Frontal cortex (tissue), 4 donors: ENCODE measurements at places on chromosomes 3 and 15. TPM values are rescaled to one million over a fixed set of nuclear protein-coding genes. Genes with fewer than 3 reads are reported as not detected.
A peak's percentile ranks its signal among the peaks of the same experiment; 100 is the strongest.

The HCLS1 gene
- 0.82 TPM for total RNA-seq

The GOLGA8S gene
- total RNA-seq, result not detected

- no peak for DNase-seq
These were observed 103.7 kb downstream of the P3H2 start for GRCh38 chr3:190016966-190017365.

DNA sequence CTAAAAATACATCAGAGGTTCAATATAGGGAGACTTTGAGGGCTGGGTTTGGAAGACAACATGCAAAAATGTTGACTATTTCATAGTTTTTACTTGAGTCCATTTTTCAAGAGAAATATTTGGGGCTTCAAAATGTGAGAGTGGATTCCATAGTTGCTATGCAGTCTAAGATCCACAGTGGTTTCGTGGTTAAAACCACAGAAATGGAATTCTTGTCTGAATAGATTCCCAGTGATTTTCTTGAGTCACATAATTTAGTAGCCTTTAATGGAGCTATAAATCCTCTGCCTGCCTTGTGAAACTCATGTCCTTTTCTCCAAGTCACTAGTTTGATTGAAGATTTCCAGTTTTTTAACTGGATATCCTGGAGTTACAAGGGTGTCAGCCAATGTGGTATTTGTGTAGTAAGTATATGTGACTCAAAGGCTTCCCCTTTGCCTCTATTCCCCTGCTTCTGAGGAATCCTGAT is 94.7 kb upstream of the RBMS3 start:
- no peak for DNase-seq

DNA sequence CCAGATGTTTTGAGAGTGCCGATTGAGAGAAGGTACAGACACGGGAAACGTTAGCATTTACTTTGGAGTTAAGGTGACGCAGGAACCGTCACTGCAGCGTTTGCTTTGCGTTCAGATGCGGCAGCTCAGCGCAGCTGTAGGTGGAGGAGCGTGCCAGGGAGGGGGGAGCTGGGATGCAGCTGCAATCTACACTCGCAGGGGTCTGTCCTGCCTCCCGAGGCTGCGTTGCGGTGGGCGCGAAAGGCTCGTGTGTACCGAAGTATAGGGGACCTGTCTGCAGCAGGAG is 425 bp upstream of the FYTTD1 start:
- peak; percentile 48 for DNase-seq
